ENCODE measurements at places on chromosomes 16 and 17. TPM values are rescaled to one million over a fixed set of nuclear protein-coding genes. Genes with fewer than 3 reads are reported as not detected.

- no peak for DNase-seq
These were observed 206.5 kb upstream of the GOT2 start for GRCh38 chr16:58940609-58941008.

DNA sequence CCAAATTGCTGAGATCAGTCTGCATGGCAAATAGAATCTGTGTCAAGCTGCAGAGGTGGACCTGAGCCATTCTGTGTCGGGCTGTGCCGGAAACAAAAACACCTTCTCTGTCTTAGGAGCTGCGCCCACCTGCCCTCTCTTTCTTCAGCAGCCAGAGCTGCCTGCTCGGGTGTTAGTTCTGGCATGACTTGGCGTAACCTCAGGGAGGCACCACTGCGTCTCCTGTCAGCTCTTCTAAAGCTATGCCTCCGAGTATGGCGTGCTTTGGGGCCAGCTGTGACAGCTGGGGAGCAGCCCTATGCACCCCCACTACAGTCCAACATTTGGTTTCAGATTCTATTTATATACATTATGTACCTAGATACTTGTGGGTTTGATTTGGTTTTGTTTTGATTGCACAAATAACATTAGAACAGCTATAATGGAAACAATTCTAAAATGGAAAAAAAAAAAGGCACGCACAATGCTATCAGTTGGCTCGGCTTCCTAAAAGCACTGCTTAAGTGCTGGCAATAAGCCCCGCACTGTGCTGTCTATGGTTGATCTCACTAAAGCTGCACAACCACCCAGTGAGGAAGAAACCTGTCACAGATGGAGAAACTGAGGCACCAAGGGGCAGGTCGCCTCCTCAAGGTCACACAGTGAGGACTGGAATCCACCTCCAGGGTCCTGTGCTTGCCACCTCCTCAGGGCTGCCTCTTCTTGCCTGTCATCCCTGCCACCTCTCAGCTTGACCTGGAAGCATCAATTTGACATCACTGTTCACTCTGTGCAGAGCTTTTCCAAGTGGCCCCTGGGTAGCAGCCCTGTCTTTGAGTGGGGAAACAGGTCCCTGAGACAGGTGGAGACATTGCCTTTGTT, 18.7 kb upstream of the ADGRG1 start:
- DNase-seq = peak; percentile 91

DNA sequence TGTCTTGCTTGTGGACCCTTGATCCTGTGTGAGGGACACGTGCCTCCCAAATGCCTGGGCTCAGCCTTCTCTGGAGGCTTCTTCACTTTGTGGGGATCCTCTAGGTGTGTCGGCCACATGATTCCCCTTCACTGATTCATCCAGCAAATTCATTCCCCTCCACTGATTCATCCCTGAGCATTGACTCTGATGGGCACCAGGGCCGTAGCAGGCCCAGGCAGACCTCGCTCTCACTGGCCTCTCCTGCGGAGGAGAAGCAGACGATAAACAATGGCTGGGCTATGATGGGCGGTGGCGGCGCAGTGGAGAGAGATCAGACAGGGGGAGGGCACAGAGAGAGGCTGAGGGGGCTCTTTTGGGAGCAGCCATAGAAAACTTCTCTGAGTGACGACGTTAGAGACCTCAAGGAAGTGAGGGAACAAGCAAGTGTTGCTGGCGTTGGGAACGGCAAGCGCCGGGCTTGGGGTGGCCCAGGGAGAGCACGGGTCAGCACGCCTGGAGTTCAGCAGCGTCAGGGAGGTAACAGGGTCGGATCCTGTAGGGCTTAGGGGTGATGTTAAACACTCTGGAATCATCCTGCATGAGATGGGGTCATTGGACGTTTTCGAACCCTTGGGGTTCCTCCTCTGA, 17.5 kb upstream of the RPTOR start:
- DNase-seq = no peak

GRCh38 chr17:75194879-75195278, 10.6 kb upstream of the NUP85 start:
- no peak for DNase-seq

- peak; percentile 85 for DNase-seq
These were observed 7.1 kb upstream of the CNP start for GRCh38 chr17:41959336-41960095.

DNA sequence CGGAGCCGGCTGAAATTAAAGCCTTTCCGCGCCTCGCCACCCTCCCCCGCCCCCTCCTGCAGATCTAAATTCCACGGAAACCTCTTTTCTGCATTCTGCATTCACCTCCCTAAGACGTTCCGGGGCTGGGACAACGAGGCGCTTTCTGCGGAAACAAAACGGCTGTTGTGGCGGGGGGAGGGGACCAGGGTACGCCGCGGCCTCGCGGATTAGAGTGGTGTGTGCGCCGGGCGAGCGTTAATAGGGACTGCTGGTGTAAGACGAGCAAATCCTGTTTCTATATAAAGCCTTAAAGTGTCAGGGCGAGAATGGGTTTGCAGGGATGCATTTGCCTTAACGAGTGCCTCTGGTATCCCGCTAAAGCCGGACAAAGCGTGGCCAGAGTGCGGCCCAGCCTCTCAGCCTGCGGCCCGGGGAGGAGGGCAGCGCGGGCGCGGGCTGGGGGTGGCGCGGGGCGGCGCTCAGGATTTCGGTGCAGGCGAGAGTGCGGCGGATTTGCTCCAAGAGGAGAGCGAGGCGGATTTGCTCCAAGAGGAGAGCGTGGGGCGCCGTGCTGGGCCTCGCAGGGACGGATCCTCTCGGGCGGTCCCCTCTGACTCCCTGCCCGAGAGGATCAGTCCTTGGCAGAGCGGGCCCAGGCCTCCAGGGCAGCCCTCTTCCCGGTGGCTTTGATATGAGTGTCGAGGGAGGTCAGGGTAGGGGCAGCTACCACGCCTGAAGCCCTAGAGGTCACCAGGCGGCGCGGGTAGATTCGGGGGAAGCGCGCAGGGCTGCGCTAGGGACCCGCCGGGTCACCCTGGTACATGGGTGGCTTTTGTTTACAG, 5.1 kb downstream of the BAHCC1 start:
- peak; percentile 63 for DNase-seq

- DNase-seq = no peak
These were observed 60.6 kb upstream of the TMEM97 start for GRCh38 chr17:28258347-28258887.

GRCh38 chr17:65170839-65171238, 33.7 kb downstream of the RGS9 start:
- peak; percentile 95 for DNase-seq

- no peak for DNase-seq
These were observed 918 bp upstream of the NLRC3 start for GRCh38 chr16:3578121-3578520.

GRCh38 chr16:48542966-48543365, 67.0 kb downstream of the N4BP1 start:
- DNase-seq = no peak

DNA sequence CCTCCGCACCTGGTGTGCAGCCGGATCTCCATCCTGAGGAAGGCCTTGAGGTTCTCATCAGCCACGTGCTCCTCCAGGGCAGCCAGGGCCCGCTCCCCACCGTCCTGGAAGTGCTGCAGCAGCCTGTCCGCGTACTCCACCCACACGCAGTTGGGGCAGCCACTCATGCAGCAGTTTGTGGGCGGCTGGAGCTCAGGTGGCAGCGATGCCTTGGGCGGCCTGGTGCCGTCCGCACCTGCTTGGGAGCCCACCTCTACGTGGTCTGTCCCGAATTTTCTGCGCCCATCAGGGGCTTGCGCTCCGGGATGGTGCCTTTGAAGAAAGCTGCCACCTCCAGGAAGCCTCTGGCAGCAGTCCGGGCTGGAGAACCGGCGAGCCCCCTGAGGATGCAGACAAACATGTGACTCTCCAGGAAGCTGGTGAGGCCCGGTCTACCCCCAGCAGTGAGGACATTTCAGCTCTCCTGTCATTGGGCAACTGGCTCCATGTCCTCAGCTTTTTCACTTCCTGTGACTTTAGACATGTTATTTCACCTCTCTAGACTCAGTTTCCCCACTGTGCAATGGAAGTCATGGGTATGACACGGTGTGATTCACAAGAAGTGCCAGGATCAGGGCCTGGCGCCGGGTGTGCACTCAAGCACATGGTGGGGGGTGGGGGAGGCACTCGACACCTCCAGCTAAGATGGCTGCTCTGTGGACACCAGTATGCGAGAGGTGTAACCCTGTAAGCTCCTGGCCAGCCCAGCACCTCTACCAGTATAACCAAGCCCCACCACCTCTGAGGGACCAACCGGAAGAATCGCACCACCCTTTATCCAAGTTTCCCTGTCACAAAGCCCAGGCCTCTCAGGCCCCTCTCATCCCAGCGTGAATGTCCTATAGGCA, 957 bp downstream of the OXLD1 start:
- peak; percentile 36 for DNase-seq

DNA sequence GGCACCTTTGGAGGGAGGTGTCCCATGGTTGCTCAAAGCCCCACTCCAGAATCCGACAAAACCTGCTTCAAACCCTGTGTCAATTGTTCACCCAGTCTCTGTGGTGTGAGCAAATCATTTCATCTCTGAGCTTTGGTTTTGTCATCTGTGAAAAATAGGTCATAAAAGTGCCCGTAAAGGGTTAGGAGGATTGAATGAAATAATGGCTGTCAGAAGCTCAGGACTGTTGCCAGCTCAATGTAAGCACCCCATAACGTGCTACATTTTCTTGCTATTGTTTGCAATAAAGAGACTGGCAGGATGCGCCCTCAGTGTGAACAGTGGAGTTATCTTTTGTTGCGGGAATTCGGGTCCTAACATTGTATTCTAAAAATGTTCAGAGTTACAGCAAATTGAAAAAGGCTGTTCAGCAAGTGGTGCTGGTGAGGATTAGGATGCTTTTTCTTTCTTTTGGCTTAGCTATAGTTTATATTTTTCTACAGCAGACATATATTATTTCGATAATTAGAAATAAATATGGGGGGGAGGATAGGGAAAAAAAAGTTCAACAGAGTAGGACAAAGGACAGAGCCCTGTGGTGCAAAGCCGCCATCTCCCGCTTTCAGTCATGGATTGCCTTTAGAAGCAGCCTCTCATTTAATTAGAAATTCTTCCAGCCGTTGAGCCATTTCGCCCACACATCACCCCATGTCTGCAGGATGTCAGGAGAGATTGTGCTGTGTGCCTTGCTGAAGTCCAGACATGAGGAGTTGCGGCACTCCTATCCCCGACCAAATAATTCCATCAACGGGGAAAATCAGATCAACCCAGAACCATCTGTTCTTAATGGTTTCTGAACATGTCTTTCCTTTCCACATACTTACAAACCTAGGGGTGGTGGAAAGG, 20.9 kb upstream of the PYY start:
- DNase-seq = no peak

DNA sequence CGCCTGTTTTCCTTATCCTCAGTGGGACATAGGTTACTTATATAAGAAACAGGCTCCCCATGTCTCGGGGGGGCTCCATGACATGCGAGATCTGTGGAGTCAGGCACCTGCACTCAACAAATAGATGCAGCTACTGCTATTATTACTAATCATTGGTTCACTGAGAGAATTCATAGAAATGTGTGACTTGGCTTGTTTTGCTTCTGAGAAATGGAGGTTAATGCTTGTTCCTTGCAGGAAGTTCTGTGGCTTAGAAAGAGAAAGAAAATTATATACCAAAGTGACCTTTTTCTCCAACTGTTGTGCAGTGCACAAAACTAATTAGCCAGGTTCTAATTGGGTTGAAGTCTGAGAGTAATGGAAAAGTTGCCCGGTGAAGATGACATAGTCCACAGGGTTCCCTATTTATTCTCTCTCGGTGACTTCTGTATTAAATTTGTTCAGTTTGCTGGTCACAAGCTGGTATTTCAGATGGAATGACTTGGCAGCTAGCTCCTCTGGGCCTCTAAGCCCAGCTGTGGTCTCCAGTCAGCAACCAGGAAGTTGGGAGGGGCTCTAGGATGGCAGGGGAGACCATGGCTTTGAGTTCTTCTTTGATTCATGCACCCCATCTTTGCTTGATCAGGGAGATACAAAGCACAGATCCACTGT, 17.6 kb upstream of the MAF start:
- no peak for DNase-seq

- DNase-seq = no peak
These were observed 1.2 kb upstream of the MPRIP start for GRCh38 chr17:17041018-17041521.

DNA sequence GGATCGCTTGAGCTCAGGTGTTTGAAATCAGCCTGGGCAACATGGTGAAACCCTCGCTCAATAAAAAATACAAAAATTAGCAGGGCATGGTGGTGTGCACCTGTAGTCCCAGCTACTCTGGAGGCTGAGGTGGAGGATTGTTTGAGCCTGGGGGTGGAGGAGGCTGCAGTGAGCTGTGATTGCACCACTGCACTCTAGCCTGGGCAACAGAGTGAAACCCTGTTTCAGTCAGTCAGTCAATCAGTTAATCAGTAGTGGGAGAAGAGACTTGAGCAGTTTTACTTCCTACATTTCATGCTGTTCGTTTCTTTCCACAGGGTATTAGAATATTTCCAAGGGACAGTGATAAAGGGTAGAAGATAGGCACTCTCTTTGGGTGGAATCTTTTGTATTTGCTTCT, 8.8 kb downstream of the MAP3K3 start:
- DNase-seq = no peak

- DNase-seq = no peak
These were observed 38.3 kb downstream of the NT5M start for GRCh38 chr17:17341452-17341851.

- no peak for DNase-seq
These were observed 129.0 kb downstream of the CCDC182 start for GRCh38 chr17:57615836-57616757.

DNA sequence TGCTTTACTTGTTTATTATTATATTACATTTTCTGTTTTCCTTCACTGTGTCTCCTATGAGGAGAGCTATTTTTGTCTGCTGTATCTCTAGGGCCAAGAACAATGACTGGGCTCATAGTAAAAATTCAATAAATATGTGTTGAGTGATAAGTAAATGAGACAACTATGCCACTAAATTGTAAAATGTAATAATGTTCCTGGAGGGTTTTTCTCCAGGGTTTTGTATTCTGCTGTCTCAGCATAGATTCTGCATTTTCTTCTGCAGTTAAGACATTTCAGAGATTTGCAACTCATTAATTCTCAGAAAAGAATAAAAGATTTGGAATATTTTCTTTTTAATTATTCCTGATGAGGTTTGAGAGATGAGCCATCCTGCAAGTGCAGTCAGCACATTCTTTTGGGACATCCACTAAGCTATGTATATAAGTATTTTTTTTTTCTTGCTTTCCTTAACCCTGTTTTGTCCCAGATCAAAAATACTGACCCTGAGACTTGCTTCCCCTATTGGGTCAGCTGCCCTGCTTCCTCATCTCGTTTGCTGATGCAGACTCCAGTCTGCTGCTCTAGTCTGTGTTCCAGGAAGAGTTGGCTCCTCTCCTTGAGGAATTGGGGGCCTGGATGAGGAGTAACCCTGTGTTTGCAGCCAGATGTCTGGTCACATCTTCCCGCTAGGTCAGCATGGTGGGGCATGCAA, 122.9 kb downstream of the ABCA8 start:
- no peak for DNase-seq

GRCh38 chr16:11719171-11719570, 23.5 kb downstream of the TXNDC11 start:
- no peak for DNase-seq

- no peak for DNase-seq
These were observed 31.3 kb upstream of the TOX3 start for GRCh38 chr16:52578007-52578828.

GRCh38 chr16:2856061-2856670, 1.8 kb downstream of the PRSS22 start:
- DNase-seq = no peak

Gene TSPOAP1
- under 0.01 TPM for total RNA-seq

Gene IRF8
- 2.2 TPM for total RNA-seq

Gene NHERF2
- total RNA-seq = 47.6 TPM

Gene HNF1B
- total RNA-seq = not detected

Gene WNT9B
- total RNA-seq = not detected

Gene ACSM5
- total RNA-seq = 0.60 TPM

Gene PTGES3L
- total RNA-seq = under 0.01 TPM

Gene PRAC2
- not detected for total RNA-seq

Gene FOXJ1
- total RNA-seq = not detected

Gene ALDOC
- total RNA-seq = 32.7 TPM

Gene SOST
- not detected for total RNA-seq

Gene ABCC12
- total RNA-seq = not detected
